ENCODE measurements at places on chromosomes 2 and 18. TPM values are rescaled to one million over a fixed set of nuclear protein-coding genes. Genes with fewer than 3 reads are reported as not detected.

GRCh38 chr2:120132190-120132589, 91.0 kb downstream of the TMEM185B start:
- no peak for DNase-seq

DNA sequence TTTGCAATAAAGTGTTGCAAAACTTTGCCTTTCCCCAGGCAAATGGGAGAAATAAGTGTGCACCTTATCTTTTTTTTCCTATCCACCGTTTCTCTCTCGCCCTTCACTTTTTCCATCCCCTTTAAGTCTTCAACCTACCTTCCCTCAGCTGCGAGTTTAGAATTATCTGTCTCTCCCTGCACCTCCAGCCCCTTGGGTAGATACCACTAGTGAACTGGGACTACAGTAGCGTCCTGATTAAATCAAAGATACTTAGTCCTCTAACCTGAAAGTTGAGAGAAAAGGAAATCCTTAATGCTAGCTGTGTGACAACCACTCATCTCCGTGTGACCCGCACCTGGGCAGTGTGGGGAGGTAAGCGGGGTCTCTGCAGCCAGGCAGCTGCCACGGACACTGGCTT, 16.1 kb upstream of the PPP4R1 start:
- no peak for DNase-seq

DNA sequence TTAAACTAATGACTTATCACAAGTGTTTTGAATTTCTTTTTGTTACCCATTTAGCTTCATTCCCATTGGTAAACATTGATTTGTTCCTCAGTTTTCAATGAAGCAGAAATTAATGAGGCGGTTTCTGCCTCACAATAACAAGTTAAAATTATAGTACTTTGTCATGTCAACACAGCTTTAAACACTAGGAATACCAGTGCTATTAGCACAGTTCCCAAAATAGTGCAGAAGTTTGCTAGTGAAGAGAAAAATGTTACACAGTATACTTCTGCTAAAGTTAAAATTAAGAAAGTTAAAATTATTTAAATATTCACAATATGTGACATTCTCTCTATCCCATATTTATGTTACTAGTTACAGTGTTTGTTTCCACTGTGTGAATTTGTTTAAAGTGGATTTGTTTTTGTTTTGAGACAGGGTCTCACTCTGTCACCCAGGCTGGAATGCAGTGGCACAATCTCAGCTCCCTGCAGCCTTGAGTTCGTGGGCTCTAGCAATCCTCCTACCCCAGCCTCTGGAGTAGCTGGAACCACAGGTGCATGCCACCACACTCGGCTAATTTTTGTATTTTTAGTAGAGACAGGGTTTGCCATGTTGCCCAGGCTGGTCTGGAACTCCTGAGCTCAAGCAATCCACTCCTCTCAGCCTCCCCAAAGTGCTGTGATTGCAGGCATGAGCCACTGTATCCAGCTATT, 3.8 kb upstream of the CHN1 start:
- DNase-seq = peak; percentile 26

Gene CABYR
- total RNA-seq = 2.9 TPM

Data from skin of body (tissue), 3 donors.